ENCODE measurements at places on chromosomes 16 and 17. TPM values are rescaled to one million over a fixed set of nuclear protein-coding genes. Genes with fewer than 3 reads are reported as not detected.

Gene IGFALS
- 0.49 TPM for polyA plus RNA-seq

Gene NPB
- polyA plus RNA-seq, result not detected

Gene SLC16A6
- polyA plus RNA-seq, result 1.3 TPM

GRCh38 chr17:48995304-48995973, 1.7 kb upstream of the IGF2BP1 start:
- H3K36me3 ChIP-seq, result no peaks in the 10 kb centered on the region
- DNase-seq, result peak; percentile 67
- H3K4me3 ChIP-seq, result peak overlapping the region; percentile 62
- H3K27me3 ChIP-seq, result peaks cover 2% of the 10 kb centered on the region
- H3K27ac ChIP-seq, result no peak overlapping the region

- no peak overlapping the region for H3K4me3 ChIP-seq
- no peaks in the 10 kb centered on the region for H3K27me3 ChIP-seq
- H3K4me1 ChIP-seq, result no peaks in the 10 kb centered on the region
- DNase-seq, result no peak
These were observed 56.3 kb downstream of the SOX9 start for GRCh38 chr17:72176951-72177660.

- H3K27me3 ChIP-seq, result no peaks in the 10 kb centered on the region
- DNase-seq, result no peak
- H3K4me3 ChIP-seq, result no peak overlapping the region
- H3K4me1 ChIP-seq, result peaks cover 36% of the 10 kb centered on the region
- H3K36me3 ChIP-seq, result peaks cover 4% of the 10 kb centered on the region
These were observed 78.9 kb downstream of the CMIP start for GRCh38 chr16:81523387-81524115.

All from B cell (primary cell).